SK-N-SH treated with all-trans-retinoic acid at 6 μM for 48 hours (cell line): ENCODE measurements at places on chromosomes 1 and 21.

DNA sequence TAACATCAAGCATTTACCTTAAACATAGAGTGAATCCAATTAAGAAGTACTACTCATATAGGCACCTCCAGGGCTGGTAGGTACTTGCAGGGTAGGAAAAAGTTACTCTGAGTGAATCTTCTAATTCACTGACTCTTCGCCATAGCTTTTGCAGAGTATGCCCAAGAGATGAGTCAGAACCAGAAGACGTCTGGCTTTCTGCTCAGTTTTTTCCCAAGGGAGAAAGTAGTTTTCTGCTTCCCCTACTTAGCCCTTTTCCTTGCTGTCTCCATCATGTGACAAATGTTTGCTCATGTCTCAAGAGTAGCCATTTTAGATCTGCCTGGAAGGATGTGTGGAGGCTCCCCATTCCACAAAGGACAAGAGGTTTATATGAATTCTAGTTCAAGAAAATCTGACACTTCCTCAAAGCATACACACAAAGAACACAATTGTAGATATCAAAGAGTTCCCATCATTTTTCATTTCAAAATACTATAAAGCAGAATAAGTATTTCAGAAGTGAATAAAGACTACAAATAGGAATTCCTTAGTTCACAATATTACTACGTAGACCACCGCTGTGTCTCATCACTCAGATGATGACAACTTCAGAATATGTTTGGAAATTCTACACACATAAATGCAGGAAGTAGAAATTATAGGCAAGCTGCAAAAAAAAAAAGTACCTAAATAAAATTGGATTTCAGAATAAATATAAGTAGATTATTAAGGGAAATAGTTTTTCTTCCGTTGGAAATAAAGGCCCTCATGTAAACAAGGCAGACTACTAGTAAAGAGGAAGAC lies 98.5 kb downstream of the ASH1L start:
- ATAC-seq, result peak; percentile 60

DNA sequence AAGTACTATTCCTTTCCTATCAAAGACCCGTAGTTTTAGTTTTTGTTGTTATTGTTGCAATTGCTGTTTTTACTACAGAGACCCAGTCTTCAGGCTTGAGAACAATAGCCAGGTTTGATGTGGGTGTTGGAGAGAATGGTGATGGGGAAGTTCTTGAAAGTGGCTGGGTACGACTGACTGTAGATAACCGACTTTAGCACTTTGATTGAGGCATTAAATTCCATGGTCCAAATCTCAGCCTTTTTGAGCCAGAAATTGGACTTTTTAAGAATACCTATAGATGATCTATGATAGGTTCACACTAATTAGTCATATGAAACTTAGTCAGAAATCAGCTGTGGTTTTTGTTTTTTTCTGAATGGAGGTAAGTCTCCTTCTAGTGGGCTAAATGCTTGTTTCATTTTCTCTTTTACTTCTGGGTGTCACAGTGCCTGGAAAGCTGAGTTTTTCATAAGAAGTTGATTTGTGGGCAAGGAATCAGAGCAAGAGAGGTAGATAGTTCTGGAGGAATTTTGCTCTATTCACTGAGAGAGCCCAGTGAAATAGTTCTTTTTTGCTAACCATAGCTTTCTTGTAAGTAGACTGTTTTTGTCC lies 2.8 kb downstream of the PPIH start:
- ATAC-seq, result no peak

DNA sequence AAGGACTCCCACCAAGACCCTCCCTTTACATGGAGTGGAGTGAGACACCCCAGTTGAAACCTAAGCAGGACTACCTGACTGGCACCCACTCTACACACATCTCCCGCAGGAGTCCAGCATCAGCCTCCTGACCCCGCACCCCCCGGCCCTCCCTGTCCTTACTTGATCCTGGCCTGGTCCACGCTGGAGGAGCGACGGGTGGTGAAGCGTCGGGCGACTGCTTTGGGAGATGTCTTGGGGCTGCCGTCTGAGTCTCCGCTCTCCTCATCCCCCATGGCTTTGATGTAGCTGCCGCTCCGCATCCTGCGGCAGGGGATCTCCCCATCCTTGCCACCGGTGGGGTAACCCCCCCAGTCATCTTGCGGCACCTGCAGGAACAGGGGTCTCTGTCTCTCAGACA lies 29.5 kb downstream of the DLGAP3 start:
- no peak for ATAC-seq

GRCh38 chr1:173869021-173869359 lies 810 bp downstream of the ZBTB37 start:
- ATAC-seq, result no peak

- ATAC-seq, result no peak
These were observed 13.0 kb downstream of the LSS start for GRCh38 chr21:46215436-46216131.

DNA sequence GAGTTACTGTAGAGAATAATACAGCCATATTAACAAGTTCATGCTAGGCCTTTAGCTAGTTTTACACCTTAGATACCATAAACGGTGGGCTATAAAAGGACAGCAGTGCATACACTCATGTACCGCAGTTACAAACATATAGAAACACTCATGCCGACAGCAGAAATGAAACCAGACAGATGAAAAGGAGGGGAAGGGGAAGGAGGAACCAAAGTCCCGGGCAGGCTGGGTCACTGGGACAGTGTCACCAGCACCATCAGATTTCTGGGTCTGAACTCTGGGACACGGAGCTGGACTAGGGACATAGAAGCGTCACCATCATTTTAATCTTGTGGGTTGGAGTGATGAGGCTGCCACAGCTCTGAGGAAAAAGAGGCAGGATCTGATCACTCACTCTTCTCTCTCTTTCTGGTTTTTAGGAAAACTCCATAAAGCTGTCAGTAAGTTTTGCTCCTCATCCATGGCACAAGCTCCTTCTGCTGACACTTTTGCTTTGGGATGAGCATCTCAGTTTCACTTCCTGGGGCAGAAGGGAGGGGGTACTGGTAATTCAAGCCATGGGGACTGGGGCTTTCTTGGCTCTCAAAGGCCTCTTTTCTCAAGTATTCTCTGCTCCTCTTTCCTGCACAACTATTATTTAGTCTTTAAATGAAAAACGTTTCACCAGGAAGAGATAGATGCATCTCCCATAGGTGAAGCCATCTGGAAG lies 7.8 kb upstream of the ZNF691 start:
- no peak for ATAC-seq

DNA sequence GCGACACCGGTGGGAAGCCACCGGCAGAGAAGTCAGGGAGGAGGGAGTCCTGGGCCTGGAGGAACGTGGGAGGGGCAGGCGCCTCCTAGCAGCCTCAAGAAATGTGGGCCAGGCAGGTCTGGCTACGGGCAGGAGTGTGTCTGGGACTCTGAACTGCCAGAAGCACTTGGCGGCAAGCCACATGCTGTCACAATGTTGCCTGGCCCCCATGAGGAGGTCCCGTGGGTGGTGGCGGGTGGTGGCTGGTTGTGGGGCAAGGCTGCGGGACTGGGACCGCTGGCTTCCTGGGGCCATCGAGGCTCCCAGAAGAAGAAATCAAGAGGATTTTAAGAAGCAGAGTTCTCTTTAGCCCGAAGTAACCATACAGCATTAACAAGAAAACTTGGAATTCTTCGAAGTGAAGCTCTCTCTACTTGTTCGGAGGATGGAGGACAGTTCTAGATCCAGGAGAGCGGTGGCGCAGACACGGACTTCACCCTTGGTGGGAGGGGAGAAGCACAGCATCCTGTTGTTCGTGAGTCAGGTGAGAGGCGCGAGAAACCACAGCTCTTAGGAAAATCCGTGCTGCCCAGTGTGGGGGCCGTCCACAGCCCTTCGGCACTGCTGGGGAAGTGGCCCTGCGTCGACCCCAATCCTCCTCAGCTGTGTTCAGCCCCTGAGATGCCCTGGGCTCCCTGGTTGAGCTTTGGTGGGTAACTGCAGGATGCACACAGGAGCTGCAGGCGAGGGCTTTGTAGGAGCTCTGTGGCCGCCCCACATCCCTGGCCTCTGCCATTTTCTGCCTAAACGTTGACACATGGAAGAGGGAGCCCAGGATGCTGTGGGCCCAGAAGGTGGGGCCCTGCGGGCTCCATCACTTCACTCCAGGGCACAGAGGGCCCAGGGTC lies 12.4 kb downstream of the SKI start:
- ATAC-seq, result peak; percentile 18; the same call in 1 of the 3 replicates

- ATAC-seq, result no peak
These were observed 52.1 kb downstream of the MIGA1 start for GRCh38 chr1:77831566-77831965.

GRCh38 chr1:12475530-12475934 lies 142.5 kb downstream of the DHRS3 start:
- no peak for ATAC-seq

DNA sequence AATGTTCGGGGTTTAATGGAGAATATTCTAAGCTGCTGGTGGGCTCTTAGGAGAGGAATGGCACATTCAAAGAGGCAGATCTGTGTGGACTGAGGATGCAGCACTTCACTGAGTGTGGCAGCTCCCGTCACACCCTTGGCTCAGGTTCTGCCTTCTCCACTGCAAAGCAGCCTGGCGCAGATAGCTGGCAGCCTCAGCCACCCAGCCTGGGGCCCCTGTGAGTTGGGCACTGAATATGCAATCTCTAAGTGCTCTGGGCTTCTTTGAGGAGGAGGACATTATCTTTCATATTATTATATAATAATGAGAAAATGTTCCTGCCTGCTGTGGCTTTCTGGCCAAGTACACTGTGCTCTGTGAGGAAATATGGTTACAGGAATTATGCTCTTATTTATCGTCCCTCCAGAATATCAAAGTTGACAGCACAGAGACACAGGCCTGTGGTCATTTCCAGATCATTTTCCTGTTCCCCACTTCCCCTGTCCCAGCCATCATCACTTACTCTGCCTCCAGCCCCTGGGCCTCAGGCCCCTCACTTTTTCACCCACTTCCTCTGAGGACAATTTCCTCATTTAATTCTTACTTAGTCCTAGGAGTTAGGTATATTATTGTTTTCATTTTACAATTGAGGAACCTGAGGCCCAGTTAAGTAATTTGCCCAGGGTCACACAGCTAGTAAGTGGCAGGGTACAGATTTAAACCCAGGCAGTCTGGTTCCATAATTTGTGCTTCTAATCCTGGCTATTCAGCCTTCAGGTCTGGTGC lies 53.6 kb downstream of the MAB21L3 start:
- ATAC-seq, result peak; percentile 31; the same call in 1 of the 3 replicates

- ATAC-seq, result no peak
These were observed 15.1 kb downstream of the INAVA start for GRCh38 chr1:200909757-200910239.

GRCh38 chr1:235327559-235328270 lies at the start of gene ARID4B:
ARID4B (minus strand) TSS chr1:235328179; CDS start chr1:235326919, 1,260 bp downstream.
- ATAC-seq, result peak; percentile 23

DNA sequence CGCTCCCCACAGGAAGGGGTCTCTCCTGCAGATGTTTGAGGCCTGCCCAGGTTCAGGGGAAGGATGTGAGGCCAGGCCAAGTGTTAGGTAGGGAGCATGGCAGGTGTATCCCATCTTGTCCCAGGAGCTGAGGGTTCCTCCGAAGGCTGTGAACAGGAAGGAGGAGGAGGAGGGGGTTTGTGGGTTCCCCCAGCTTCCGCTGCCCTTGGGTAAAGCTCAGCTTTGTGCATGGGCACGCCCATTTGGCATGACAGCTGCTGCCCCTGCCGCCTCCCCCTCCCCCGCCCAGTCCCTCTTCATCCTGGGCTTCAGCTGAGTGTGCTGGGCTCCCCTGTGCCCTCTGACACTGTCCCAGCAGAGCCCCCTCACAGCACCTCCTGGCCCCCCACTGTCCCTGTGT lies 25.5 kb downstream of the TNFRSF8 start:
- no peak for ATAC-seq

DNA sequence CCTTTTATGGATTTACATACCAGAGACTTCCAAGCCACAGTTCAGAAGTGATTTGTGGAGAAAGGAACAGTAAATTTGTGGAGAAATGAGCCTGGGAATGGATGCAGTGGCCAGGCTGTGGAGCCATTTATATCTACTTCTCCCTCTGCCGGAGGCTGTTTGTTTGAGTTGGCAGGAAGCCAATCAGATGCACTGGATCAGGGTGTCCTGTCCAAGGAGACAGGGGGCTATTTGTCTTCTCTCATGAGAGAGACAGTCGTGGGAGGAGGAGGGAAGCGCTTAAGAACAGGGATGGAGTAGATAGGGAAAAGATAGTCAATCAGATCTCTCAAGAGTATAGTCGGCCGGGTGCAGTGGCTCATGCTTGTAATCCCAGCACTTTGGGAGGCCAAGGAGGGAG lies 2.8 kb upstream of the HAPLN2 start:
- peak; percentile 86 for ATAC-seq

GRCh38 chr1:234564035-234565029 lies 45.6 kb downstream of the IRF2BP2 start:
- ATAC-seq, result peak; percentile 91

- no peak for ATAC-seq
These were observed 411.7 kb downstream of the PTPRU start for GRCh38 chr1:29648026-29648425.

- no peak for ATAC-seq
These were observed 24.5 kb downstream of the HIVEP3 start for GRCh38 chr1:41894101-41894807.

DNA sequence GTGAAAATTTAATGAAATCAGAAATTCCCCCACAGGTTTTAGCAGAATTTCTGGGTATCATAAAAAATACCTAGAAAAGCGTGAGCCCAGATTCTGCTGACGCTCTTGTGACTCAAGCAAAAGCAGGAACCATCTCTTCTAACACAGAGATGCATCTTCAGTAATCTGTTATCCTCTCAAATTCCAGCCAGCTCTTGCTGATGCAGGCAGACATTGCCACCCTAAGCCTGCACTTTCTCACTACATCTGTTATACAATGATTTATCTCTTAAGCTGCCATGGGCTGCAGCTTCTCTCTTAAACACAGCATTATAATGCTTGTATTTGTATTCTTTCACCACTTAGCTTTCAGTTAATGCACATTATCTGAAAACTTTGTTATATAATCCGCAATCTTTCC lies 113.0 kb upstream of the RGS1 start:
- peak; percentile 92 for ATAC-seq

DNA sequence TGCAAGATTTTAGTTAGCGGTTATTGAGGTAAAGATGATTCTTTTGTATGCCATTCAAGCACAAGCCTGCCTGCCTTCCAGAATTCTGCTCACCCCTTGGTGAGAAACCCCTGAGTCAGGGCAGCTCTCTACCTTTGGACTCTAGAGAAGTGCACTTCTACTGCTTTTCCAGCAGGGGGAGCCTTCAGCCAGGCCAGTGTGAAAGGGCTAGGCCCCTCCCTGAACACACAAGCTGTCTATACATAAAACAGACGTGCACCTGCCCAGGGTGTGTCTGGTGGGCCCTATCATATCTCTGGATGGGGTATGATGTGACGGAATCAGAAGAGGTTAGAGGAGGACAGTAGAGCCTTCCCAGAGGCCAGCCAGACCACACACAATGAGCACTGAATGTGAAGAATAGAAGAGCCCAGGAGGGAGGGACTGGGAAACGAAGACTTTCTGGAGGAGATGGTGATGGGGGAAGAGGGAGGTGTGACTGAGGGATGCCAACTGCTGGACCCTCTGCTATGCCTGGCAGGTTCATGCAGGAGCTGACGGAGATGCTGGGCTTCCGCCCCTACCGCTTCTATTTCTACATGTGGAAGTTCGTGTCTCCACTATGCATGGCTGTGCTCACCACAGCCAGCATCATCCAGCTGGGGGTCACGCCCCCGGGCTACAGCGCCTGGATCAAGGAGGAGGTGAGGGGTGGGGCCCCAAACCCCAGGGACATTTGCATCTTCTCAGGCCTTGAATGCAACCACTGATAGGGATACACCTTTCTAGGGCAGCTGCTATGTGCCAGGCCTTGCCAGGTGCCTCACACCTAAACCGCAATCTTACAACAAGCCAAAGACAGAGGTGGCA lies 13.0 kb upstream of the KCNC4 start:
- ATAC-seq, result peak; percentile 95
